Hypothalamus (tissue), 51 donors: ENCODE measurements at places on chromosomes 1 and 21.

DNA sequence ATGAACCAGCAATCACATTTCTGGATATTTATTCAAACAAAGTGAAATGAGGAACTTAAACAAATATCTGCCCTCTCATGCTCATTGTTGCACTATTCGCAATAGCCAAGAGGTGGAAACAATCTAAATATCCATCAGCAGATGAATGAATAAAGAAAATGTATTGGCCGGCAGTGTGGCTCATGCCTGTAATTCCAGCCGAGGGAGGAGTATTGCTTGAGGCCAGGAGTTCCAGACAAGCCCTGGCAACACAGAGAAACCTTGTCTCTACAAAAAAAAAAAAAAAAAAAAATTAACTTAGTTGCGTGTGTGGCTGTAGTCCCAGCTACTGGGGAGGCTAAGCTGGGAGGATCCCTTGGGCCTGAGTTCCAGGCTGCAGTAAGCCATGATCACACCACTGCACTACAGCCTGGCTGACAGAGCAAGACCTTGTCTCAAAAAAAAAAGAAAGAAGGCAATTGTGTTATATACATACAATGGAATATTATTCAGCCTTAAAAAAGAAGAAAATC lies 191.4 kb downstream of the AKT3 start:
- DNase-seq: no peak

DNA sequence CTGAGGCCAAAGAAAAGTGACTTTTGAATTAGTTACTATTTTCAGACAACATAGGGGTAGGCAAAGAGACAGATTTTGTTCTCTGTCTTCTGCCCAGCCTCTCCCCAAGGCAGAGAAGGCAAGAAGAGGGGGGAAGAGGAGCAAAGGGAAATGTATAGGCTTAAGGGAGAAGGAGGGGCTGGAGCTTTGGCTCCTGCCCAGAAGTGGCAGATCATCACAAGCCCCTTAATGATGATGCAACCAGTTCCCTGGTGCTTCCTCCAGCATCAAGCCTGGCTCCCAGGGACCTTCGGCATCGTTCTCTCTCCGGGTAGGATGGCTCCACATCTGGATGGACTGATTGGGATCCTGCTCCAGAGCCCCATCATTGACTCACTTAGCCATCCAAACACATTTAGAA lies 112.8 kb downstream of the KCND3 start:
- no peak for DNase-seq

GRCh38 chr1:229848752-229849677 lies 218.0 kb upstream of the GALNT2 start:
- DNase-seq: no peak

DNA sequence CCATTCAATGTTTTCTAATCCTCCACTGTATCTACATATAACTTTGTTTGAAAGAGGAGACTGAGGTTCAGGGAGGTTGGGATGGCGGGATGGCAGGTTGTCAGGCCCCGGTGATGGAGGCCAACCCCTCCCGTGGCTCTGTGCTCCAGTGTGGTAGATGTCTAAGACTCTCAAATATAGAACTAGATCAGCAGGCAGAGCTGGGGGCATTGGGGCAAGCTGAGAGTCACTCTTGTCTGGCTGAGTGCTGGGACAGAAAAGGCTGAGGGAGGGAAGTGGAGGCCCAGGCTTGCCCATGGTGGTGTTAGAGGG lies 1.7 kb downstream of the IL6R start:
- DNase-seq: no peak

- DNase-seq: no peak
Observed at GRCh38 chr1:92662048-92662447, 122.9 kb downstream of the EVI5 start.

DNA sequence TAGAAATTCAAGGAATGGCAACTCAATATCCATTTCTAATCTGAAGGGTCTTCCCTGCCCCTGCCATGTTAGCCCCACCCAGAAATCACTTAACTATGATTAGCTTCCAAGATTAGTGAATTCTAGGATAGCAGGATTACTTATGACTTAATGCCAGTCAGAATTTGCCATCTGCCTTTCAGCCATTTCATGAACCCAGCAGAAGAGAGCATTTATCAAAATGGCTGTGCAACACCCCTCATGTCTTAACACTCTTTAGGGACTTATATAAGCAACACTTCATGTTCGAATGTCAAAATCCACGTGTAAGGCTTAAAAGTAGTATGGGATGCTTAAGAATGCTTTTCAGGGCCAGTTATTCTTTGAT lies 288.5 kb downstream of the NFIA start:
- DNase-seq: no peak

DNA sequence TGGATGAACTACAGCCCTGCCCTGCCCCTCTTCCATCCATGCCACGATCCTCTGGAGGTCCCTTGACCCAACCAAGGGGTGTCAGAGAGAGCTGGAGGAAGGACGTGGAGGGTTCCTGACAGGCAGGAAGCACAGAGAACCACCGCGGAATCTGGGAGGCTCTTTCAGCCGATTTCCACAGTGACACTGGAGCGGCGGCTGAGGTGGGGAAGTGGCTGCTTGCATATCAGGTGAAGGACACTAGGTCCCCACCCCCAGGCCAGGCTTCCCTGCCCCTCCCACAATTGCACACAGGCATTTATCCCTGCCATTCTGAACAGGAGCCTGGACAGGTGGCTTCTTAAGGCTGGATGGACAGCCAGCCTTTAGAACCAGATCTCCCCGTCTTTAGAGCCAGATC lies 17.5 kb downstream of the LRRC71 start:
- DNase-seq: no peak

GRCh38 chr1:230068952-230069684 lies 2.1 kb downstream of the GALNT2 start:
- DNase-seq: no peak

- DNase-seq: no peak
Observed at GRCh38 chr1:166377896-166378295, 211.1 kb upstream of the FAM78B start.

DNA sequence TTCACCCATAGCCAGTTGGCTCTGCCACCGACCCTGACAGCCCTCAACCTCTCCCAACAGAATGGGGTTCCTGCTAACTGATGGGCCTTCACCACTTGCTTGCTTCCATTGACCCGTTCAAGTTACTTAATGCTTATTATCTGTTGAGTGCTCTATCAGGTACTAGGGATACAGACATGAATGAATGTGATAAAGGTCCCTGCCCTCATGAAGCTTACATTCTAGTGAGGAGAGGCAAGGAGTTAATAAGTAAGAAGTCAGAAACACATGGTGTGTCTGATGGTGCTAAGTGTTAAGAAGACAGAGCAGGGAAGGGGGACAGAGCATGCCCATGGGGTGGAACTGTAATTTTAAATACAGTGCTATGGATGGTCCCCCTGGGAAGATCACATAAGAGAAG lies 107.5 kb upstream of the JUN start:
- no peak for DNase-seq

DNA sequence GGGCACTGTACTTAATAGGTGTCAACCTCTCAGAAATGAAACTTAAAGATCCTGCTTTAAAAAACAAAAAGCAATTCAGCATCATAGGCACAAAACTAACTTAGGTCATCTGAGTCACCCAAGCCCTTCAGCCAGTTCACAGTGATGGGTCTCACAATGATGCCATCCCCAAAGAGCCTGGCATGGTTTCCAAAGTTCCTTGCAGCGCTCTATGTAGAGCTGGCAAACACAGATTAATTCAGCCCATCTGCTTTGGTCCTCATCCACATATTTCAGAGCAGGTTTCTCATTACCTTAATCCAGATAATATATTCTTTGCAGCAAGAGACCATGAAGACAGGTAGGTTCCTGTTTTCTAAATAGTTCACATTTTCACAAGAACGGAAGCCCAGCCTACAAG lies 14.6 kb upstream of the PLA2G2C start:
- no peak for DNase-seq

DNA sequence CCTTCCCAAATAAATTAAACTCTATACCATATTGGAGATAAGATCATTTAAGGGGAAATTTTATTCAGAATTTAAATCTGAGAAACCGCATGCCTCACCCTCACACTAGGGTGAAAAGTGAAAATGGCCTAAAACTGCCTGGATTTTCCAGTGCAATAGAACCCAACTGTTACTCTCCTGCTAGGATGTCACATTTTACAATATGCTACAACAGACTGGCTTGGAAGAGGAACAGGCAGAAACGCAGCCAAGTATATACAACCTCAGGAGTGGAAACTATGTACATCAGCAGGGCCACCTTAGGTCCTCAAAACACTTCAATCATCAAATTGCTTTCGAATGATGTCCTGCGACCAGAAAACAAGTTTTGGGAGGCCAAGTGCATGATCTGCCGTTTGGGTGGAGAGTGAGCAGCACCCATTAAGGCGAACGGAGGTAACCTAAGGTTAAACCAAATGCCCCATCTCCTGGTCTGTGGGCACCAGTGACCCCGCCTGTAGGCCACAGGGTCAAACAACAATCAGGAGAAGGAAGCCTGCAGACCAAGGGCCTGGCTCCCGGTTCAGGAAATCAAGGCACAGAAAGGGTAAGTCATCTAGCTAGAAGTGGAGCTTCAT lies 4.9 kb downstream of the RCAN1 start:
- DNase-seq: no peak

GRCh38 chr1:22263359-22263758 lies 120.5 kb upstream of the WNT4 start:
- DNase-seq: no peak

- DNase-seq: no peak
Observed at GRCh38 chr1:160887071-160887470, 2.1 kb upstream of the ITLN1 start.
